CD4-positive, CD25-positive, alpha-beta regulatory T cell (primary cell): ENCODE measurements at places on chromosomes 4 and X. TPM values are rescaled to one million over a fixed set of nuclear protein-coding genes. Genes with fewer than 3 reads are reported as not detected.

IRS4 gene
- not detected for total RNA-seq

ERAS gene
- total RNA-seq = not detected

DNA sequence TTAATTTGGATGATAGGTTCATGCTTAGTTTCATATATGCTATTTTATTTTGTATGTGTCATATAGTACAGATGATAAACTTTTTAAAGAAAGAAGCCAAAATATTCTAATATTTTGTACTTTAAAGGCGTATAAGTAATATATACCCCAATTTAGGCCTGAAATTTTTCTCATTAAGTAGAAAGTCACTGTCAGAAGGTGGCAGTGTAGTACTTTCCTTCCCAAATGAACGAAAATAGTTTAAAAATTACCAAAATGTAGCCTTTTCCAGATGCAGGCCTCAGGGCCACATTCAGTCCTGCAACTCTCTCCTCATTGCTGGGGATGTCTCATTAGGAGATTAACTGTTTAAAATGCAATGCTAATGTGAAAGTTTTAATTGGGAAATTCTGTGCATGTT lies 1263.6 kb downstream of the C4orf33 start:
- H3K4me1 ChIP-seq = no peaks in the 10 kb centered on the region
- H3K4me3 ChIP-seq = no peak overlapping the region
- no peaks in the 10 kb centered on the region for H3K36me3 ChIP-seq
- no peak for DNase-seq
- no peak overlapping the region for H3K27ac ChIP-seq

- no peak for DNase-seq
- H3K27me3 ChIP-seq = peaks cover 7% of the 10 kb centered on the region
- H3K4me3 ChIP-seq = no peak overlapping the region
- H3K36me3 ChIP-seq = no peaks in the 10 kb centered on the region
Measured at GRCh38 chr4:76238701-76239100, 12.8 kb upstream of the FAM47E start.

GRCh38 chr4:109589119-109589518 lies 29.1 kb downstream of the MCUB start:
- H3K4me1 ChIP-seq = peaks cover 6% of the 10 kb centered on the region
- DNase-seq = no peak
- H3K27ac ChIP-seq = peak overlapping the region; percentile 30
- H3K36me3 ChIP-seq = peaks cover 5% of the 10 kb centered on the region

- H3K27me3 ChIP-seq = no peaks in the 10 kb centered on the region
- DNase-seq = no peak
- H3K36me3 ChIP-seq = no peaks in the 10 kb centered on the region
Measured at GRCh38 chr4:19030048-19030447, 1008.5 kb upstream of the LCORL start.

- no peaks in the 10 kb centered on the region for H3K36me3 ChIP-seq
- H3K27me3 ChIP-seq = no peaks in the 10 kb centered on the region
- H3K27ac ChIP-seq = no peak overlapping the region
- no peak for DNase-seq
Measured at GRCh38 chr4:156775813-156776212, 195.8 kb downstream of the PDGFC start.

DNA sequence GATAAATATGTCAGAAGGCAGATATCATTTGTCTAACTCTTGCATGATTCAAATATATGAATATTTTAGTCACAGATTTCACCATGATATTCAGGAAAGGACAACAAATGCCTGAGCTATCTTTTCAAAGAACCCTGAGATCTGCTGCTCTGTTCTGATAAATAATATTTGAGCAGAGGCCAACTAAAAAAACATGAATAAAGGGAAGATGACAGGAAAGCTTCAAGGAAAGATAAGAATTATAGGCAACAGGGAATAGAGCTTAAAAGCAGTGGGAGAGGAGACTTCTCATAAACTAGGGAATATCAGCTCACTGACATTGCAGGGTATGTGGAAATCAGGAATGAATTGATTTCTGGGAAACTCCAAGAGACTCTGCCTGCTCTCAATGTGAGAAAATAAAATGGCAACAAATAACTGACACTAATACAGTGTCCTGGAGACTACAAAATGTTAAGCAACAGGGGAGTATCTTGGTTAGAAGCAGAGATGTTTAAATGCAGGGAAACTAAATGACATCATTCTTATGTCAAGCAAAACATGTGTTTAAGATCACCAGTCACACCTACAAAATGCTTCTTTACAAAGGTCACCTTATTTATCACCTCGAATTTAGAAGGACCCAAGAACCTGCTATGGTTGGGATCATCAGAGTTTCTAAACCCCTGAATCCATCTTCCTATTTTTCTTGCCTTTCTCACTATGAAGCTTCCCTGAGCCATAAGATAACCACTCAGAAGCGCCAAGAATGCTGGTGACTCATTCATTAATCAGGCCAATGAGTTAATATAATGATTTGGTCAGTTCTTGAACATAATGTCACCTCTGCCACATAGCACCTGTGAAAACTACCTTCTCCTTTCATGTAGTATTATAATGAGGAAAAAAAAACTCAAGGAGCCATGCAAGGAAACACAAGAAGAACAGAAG lies 78.1 kb downstream of the NDST3 start:
- no peak for DNase-seq
- no peak overlapping the region for H3K27ac ChIP-seq
- no peaks in the 10 kb centered on the region for H3K27me3 ChIP-seq
